ENCODE measurements at places on chromosomes 11 and 22.

DNA sequence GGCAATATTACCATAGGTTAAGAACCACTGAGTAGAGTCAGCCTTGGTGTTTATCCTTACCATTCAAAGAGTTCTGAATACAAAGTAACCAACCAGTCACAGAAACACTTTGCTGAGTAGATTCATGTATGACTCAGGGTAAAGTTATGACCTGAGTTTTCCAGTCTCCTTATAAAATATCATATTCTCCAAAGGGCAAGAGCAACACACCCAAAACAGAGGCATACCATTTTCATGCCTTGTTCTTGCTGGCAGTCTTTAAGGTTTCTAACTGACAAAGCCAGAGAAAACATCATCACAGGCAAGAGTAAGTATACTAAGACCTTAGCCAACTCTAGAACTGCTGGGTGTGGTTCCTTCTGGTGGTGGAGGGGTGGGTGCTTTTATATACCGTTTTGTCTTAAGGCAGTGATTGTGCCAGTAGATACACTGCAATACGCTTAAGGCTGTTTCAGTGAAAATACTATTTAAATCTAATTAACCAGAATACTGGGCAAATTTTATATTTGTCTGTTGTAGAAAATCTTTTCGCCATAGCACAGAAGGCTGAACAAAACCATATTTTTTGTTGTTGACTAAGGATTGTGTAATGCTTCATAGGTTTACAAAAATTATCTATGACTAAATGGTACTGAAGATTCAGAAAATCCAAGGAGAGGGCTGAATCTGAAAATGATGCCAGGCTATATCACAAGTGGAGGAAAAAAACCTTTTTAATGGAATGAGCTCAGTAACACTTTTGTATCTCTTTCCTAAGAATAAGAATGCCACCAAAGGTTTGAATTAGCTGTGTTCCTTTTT lies 3.0 kb downstream of the ATL3 start:
- DNase-seq = no peak

GRCh38 chr11:11842421-11843008 lies 743 bp downstream of the USP47 start:
- peak; percentile 58 for DNase-seq

- no peak for DNase-seq
Measured at GRCh38 chr11:32881286-32881685, 11.3 kb upstream of the QSER1 start.

DNA sequence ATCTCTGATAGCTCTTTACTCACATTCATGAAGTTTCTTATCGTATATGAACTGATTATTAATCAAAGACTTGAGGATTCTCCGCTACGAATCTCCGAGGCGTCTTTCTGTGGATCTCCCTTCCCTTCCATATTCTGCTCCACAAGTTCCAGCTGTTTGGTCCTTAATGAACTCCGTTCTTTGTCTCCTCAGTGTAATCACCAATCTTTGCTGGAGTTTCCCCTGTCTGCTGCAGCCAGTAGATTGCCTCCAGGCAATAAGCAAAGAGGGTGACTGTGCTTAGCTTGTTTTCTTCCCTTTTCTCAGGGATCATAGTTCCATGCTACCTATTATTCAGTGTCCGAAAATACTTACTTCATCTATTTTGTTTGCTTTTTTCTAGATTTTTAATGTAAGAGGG lies 169.6 kb upstream of the FOLH1 start:
- DNase-seq = no peak

- no peak for DNase-seq
Measured at GRCh38 chr11:8086001-8086479, 5.0 kb downstream of the TUB start.

GRCh38 chr11:23769214-23769613 lies 727.6 kb upstream of the LUZP2 start:
- no peak for DNase-seq

GRCh38 chr11:124798991-124799347 lies 1.2 kb downstream of the MSANTD2 start:
- DNase-seq = no peak

DNA sequence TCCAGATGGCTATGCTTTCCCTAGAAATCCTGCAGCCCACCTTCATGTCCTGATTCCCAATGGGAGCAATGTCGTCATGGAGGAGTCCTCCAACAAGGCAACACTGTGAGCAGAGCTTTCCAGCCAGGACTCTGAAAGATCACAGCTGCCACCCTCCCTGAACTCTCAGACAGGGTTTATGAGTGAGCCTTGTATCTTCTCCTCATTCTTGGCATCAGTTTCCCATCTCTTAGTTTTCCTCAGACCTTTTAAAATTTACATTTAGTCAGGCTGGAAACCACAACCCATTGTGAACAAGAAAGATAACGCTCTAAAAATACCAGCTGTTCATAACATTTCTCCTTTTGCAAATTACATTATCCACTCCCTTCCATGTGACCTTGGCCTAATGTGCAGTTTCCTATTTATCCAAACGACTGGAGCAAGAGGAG lies 15.6 kb upstream of the LYVE1 start:
- no peak for DNase-seq

DNA sequence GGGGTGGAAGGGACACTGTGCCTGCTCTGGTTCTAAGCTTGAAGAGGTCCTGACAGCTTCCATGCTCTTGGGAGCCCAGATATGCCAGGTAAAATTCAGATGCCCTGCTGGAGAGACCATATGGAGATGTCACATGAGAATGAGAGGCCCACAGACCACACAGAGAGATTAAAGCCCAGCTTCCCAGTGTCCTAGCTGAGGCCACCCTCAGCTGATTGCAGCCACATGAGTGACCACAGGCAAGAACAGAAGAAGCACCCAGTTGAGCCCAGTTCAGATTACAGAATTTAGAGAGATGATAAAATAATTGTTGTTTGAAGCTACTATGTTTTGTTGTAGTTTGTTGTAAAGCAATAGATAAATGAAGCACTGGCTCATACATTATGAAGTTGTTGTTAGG lies 14.4 kb upstream of the PVALB start:
- DNase-seq = no peak

DNA sequence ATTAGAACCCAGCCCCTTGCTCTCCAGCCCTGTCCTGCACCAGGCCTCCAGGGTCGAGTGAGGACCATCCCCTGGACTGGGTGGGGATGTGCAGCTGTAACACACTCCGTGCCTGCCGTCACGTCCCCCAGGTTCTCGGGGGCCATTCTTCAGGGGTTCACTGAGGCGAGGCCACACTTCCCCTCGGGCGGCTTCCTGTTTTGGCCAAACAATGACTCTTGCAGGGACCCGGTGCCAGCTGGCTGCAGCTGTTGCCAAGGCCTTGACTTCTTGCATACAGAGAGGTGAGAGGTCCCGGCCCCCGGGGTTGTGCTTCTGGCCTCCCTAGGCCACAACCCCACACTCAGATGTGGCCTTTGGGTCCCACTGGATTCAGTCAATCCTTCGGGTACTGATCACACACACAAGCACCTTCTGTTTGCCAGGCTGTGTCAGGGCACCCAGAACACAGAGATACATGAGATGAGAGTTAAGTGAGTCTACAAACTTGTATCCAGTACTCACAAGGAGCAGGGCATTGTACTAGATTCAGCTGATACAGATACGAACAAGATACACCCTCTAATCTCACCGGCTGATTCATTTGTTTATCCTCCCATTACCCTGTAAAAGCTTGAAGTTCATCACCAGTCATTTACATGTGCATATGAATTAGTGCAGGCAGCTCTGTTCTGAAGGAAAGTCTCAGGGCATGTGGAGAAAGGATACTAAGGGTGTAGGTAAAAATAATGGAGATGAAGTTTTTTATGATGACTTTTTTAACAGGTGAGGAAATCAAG lies 32.9 kb downstream of the LRRC32 start:
- DNase-seq = no peak

GRCh38 chr11:28476864-28477263 lies 368.7 kb downstream of the METTL15 start:
- no peak for DNase-seq

DNA sequence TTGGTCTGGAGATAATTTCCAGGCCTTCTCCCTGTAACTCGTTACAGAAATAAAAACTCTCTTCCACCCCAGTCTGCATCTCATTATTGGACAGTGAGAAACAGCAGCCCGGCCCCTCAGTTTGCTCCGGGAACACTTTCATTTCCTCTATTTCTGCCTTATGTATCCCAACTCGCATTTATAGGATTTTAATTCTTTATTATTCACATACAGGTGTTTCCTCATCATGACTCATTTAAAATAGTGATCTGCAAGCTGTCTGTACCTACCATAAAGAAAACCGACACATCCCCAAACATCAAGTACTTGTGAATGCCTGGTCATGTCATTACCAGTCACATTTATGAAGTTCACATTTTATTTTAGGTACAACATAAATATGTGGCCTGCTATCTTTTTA lies 42.8 kb downstream of the PIWIL3 start:
- no peak for DNase-seq

DNA sequence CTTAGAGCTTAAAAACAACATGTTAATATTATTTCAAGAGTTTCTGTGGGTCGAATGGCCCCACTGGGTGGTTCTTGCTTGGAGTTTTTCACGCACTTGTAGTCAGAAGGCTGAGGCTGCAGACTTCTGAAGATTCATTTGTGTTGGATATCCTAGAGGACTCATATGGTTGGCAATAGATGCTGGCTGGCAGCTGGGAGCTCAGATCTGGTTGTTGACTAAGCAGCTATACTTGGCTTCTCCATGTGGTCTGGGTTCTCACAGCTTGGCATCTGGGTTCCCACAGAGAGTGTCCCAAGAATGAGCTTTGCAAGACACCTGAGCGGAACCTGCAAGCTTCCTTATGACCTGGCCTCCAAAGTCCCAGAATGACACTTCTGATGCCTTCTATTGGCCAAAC lies 163.9 kb upstream of the ZC3H12C start:
- no peak for DNase-seq

GRCh38 chr22:26428515-26429457 lies at the start of gene ASPHD2:
Gene ASPHD2, plus strand, starts transcription at chr22:26429260. Its CDS starts 4,356 bp downstream, at chr22:26433616.
- DNase-seq = peak; percentile 82

DNA sequence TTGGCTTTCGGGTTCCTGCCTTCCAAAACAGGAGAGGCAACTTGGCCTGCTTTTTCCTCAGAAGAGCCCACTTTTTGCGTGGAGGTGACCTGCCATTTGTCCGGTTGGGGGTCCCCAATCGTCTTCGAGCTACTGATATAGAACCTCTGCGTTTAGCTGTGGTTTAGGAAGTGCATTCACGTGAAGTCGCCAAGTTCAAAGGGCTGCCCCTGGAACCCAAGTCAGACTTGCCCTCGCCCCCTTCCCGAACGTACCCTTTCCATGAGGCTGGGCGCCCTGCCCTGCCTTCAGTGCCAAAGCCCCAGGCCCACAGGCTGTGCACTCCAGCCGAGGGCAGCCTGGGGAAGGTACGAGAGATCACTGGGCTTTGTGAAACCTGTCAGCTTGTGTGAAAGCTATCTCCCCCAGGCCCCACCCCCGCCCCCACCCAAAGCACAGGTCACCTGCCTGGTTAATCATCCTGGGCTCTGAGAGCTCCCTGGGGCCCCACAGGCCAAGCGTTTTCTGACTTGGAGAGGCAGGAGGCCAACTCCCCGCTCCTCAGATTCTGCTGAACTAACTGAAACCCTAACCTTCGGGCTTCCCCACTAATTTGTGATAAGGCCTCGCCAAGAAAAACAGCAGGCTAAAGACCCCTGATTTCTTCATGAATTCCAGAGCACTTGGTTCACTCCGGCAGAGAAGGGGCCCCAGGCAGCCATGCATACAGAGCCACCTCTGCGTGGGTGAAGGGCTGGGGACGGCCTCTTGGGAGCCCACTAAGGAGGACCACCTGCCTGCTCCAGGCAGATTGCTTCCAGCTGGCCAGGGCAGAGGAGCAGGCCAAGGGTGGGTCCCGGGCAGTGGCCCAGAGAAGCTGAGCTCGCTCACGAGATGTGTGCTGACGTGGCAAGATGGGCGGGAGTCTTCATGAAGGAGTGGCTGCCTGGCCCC lies 25.8 kb upstream of the KCNQ1OT1 start:
- DNase-seq = no peak

DNA sequence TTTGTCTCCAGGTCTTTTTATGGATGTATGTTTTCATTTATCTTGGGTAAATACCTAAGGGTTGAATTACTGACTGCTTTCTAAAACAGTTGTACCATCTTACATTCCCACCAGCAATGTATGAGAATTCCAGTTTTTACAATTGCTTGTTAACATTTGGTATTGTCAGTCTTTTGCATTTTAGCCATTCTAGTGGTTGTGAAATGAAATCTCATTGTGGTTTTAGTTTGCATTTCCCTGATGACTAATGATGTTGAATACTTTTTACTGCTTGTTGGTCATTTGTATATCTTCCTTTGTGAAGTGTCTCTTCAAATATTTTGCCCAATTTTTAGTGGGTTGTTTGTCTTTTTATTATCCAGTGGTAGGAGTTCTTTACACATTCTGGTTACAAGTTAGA lies 92.8 kb downstream of the ARFGAP2 start:
- DNase-seq = no peak

GRCh38 chr11:102007567-102008437 lies 39.4 kb upstream of the CFAP300 start:
- DNase-seq = no peak

DNA sequence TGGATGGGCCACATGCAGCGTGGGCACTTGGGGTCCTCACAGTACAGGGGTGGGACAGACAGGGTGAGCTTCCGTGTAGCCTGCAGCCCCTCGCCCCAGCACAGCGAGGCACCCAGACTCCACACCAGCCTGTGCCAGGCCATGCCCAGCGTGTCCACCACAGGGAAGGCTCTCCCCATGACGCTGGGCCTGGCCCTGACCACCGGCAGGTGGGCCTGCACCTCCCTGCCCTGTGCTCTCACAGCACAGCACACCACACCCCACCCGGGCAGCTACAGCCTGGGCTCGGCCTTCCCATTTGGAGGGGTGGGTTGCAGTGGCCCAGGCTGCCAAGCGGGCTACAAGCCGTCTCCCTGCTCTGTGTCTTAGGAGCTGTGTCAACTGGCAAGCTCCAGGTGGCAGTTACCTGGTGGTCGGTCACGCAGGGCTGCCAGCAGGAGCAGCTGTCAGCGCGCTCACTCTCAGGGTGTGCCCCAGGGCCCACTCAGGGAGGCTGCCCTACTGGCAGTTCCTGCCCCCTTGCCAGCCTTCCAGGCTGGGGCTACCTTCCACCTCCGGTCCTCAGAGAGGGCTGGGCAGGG lies 4.6 kb downstream of the MOB2 start:
- no peak for DNase-seq

GRCh38 chr11:47413908-47414684 lies 5.7 kb downstream of the SLC39A13 start:
- no peak for DNase-seq

DNA sequence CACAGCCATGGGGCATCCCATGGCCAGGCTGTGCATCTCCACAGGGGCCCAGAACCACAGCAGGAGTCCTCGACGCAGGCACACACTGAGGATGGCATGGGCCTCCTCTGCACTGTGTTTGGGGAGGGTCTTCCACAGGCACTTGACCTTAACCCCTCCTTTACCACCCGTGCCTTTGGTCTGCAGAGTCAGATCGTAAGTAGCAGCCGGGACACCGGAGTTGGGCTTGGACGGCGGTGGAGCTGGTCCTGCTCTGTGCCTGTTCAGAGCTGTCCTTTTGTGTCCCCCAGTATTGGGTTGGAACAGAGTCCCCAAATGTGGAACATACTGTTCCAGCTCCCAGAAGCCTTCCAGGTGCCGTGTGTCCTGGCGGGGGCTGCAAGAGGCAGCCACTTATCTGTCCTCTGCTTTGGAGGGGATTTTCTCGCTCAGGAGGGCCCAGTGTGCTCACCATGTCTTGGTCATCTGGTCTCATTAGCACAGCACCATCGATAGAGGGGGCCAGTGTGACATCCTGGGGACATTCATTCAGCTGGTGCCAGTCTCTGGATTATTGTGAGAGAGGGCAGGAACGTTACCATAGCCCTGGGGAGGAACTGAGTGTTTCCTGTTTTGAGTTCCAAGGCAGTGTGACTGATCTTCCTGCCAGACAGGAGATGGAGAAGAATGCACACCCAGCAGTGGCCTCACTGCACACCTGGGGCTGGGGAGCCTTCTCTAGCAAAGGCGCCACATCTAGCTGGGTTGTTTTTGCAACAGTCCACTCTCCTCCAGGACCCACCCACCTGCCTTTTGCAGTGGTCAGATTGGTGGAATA lies 12.4 kb downstream of the CRELD2 start:
- peak; percentile 32 for DNase-seq
